ENCODE measurements at places on chromosomes 5 and 9.

GRCh38 chr9:130292106-130292505 is 26.5 kb downstream of the HMCN2 start:
- DNase-seq = no peak

GRCh38 chr5:31702712-31703111 is 63.8 kb downstream of the PDZD2 start:
- no peak for DNase-seq

DNA sequence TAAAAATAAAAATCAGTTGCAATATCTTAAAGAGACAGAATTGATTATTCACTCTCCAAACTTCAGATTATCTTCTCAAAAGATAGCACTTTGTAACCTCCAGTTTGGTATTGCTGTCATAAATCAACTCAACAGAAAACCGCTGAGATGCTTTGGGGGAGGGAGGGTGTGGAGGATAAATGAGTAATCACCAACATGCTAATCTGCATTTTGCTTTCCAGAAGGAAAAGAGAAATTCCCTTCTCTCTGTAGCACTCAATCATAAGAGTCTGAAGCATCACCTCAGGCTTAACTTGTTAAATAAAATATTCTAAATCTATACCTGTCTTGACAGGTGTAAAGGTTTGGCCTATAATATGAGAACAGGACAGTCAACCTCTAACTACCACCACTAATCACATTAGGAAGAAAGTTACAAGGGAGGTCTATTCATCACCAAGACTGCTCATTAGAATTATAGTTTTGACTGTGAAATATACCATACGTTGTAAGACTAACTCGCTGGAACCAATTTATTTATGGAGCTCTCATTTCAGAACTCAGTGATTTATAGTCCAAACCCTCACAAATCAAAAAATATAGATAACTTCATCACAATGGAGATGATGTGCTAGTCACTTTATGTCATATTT is 89.0 kb downstream of the PIK3R1 start:
- no peak for DNase-seq

GRCh38 chr5:68543212-68543611 is 327.7 kb downstream of the PIK3R1 start:
- DNase-seq = no peak

DNA sequence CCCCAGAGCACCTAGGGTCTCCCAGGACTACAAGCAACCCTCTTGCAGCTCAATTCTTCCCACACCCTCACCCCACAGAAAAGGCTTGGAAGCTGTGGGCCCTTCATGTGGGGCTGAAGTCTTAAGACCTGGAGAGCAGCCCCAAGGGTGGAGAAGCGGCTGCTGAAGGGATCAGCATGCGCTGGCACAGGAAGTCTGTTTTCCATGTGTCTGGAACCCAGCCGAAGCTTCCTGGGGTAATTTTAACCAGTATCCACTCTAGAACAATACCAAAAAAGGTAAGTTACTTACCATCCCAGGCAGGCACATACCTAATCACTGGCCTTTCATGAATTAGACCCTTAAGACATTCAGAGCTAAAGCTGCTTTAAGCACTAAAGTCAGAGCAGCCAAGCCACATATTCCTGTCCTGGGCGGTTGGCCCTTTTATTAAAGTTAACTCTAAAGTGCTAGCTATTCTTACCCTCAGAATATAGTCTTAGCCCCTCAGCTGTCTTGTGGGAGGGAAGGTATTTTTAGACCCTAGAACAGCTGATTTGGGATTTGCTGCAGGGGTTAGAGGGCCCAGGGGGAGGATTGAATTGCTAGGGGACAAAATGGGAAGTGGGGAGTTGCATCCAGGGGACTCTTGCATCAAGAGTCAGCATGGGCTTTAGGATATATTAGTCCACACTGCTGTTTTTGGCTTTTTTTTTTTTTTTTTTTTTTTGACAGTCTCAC is 6.9 kb downstream of the IL17B start:
- no peak for DNase-seq

DNA sequence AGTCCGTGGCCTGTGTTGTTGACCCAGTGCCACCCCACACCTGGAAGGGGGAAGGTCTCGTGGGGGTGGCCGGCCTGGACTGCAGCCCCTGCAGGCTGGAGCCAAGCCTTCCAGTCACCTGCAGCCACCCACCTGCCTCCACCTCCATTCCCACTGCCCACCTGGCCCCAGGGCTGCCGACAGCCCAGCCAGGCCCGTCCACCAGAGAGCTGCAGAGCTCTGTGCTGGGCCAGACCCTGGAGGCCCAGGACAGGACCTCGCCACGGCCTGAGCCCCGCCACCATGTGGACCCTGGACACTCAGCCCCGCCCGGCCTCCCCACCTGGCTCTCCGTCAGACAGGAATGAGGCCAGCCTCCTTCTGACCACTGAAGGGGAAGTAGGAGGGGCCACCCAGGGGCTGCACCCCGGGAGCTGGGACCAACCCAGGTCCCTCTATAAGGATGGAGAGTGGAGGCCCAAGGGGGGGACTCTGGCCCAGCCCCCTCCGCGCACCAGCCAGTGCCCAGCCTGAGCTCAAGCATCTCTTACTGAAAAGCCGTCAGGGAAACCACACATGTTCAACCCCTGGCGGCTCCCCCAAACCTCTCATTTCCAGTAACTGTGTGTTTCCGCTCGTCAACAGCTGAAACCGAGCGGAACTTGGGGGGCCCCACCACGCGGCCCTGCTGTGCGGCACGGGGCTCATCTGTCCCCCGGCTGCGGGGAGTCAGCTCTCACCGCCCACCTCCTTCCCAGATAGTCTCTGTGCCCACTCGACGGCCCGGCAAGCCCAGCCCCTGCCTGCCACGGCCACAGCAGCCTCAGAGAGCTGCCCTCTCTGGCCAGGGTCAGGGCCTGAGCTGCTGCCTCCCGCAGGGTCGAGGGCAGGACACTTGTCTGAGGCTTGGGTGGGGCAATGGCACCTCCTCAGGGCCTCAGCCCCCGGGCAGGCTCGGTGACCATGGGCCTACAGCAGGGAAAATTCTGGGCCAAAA is 12.8 kb downstream of the NOTCH1 start:
- no peak for DNase-seq

DNA sequence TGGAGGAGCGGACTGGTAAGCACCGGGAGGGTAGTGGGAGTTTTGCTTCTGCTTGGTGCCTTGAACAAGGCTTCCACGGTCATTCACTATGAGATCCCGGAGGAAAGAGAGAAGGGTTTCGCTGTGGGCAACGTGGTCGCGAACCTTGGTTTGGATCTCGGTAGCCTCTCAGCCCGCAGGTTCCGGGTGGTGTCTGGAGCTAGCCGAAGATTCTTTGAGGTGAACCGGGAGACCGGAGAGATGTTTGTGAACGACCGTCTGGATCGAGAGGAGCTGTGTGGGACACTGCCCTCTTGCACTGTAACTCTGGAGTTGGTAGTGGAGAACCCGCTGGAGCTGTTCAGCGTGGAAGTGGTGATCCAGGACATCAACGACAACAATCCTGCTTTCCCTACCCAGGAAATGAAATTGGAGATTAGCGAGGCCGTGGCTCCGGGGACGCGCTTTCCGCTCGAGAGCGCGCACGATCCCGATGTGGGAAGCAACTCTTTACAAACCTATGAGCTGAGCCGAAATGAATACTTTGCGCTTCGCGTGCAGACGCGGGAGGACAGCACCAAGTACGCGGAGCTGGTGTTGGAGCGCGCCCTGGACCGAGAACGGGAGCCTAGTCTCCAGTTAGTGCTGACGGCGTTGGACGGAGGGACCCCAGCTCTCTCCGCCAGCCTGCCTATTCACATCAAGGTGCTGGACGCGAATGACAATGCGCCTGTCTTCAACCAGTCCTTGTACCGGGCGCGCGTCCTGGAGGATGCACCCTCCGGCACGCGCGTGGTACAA is 556 bp downstream of the PCDHGC3 start:
- no peak for DNase-seq

DNA sequence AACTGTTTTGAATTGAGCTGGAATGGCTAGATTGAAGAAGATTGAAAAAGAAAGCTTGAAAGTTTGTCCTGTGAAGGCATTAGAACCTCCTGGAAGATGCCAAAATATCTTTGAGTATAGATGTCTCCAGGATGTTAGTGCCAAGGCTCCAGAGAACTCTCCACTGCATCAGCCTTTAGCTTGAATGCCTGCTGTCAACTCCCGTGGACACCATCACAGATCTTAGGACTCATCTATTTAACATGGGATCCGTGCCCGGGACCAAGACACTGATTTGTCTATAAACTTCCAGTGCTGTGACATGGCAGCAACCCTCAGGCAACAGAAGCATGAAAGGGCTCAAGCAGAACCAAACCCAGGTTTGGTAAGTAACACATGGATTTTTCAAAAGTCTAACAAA is 670.9 kb upstream of the ST8SIA4 start:
- DNase-seq = no peak

DNA sequence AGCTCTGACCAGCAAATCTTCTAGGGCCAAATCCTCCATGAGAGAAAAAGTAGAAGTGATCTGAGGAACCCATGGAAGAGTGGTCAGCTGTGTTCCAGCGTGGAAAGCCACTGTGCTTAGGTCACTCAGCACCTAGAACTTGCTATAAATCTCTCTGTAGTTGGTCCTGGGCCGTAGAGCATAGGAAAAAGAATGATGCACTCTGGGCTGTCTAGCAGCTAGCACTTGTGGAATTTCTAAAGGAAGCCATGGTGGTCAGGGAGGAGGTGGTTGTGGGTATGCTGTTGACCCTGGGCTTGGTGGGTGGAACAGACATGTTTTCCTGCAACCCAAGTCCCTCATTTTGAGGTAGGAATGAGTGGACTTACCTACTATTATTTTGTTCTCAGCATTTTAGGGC is 48.1 kb downstream of the GGTA1 start:
- no peak for DNase-seq

- no peak for DNase-seq
Observed at GRCh38 chr5:3310541-3311261, 284.9 kb upstream of the IRX1 start.

DNA sequence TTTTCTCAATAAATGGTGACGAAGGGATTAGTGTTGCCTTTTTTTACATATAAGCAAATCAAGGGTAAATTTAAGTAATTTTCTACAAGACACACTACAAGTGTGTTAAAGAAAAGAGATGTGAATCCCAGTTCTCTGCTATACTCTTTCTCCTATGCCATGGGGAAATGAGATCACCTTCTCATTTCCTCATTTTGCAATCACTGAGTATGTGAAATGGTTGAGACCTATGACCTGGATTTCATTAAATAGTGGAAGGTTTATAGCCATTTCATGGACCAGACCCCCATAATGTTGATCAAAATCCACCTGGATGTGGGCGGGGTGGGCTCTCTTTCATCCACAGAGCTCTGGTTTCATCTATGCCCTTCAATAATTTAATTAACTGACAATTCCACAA is 66.9 kb upstream of the SLIT3 start:
- DNase-seq = no peak

GRCh38 chr5:68465133-68465532 is 249.6 kb downstream of the PIK3R1 start:
- no peak for DNase-seq

DNA sequence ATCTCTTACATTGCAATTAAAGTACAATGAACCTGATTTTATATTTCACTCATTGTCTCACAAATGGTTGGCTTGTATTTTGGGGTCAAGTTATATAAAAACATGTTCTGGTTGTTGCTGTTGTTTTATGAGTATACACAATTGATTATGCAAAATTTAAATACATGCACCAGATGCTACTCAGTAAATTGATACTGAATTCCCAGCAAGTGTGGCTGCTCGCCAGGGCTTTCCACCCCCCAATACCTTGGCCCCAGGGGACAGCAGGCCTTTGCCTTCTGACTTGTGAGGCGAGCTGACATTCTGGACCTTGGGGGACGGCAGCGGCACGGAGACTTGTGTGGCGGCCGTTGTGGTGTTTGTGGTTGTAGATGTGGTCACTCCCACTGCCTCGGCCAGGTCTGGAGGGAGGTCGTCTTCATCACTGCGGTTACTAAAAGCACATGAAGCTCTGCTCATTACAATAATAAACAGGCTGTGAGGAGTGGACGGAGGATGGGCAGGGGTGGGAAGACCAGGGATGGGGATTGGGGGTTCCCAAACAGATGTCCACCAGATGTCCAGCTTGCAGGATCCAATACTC is 27.0 kb upstream of the FRRS1L start:
- no peak for DNase-seq

GRCh38 chr5:15783734-15784133 is 283.8 kb downstream of the FBXL7 start:
- no peak for DNase-seq

- DNase-seq = no peak
Observed at GRCh38 chr9:113589890-113590289, 126.4 kb downstream of the RGS3 start.

DNA sequence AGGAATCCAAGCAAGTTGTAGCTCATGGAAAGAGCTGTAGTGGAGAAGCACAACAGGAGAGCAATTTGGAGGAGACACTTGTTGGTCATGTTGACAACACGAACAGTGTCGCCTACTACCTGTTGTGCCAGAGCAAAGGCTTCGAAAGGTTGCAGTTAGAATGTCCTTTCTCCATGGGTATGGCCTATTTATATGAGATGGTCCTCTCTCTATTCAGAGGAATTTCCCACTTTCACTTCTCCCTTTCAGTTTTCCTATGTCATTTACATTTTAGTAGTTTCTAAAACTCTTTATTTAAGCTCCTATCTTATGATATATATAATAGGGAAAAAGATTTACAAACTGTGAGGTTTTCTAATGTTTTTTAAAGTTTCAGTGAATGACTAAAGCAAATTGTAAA is at the start of gene IFNB1:
Gene IFNB1, minus strand, starts transcription at position 162 of the 400 bp plus-strand sequence. Its CDS starts 73 bp downstream, at position 89.
- DNase-seq = no peak

GRCh38 chr9:119251936-119252335 is 117.3 kb downstream of the BRINP1 start:
- no peak for DNase-seq

DNA sequence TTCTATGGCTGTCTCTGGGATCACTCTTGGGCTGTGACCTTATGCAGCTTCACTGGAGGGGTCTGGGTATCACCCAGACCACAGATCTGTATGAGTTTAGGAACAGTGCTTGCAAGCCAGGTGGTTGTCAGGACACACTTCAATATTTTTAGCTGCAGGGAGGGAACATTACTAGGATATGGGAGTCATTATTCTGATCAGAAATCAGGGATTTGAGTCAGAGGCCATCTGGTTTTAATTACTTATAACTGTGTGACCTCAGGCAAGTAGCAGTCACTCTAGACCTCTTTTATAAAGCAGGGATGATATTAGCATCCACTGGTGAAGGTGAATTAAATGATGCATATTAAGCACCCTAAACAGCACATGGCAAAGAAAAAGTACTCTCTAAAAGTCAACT is 60.1 kb upstream of the NMUR2 start:
- DNase-seq = no peak

DNA sequence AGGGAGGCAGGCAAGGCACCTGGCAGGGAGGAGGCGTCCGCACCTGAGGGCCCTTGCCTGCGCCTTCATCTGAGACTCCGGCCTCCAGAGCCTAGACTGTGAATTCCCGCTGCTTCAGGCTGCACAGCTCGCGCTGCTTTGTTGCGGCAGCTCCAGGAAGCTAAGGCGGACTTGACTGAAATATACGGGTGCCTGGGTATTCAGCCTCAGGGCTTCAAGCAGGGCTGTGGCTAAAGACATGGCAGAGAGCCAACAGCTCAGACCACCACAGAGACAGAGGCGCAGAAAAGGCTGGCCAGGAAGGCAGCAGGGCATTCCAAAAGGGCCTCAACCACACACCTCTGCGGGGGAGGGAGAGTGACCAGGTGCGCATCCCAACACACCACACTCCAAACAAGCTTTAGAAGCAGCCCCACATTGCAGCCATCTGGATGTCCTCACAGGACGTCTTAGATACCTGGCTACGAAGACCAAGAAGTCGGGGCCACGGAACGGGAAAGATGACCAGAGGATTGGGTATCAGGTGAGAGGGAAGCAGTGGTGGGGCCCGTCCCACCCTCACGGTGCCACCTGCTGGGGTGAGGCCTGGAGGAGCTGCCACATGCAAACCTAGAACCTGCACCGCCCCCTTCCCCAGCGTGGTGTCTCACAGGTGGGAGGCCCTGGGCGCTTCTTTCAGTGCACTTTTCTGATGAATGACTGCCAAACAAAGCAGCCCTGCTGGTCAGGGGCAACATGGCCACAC is 1.7 kb upstream of the DPH7 start:
- no peak for DNase-seq

Data from SIG-M5 (cell line).